ENCODE measurements at places on chromosomes 11 and 22. TPM values are rescaled to one million over a fixed set of nuclear protein-coding genes. Genes with fewer than 3 reads are reported as not detected.

Gene OR52I2
- polyA plus RNA-seq, result not detected

Gene TRIM68
- polyA plus RNA-seq, result 11.6 TPM

Gene PRODH
- not detected for polyA plus RNA-seq

Gene SPON1
- 12.6 TPM for polyA plus RNA-seq

Gene PRRG4
- polyA plus RNA-seq, result 5.3 TPM

Gene INSC
- polyA plus RNA-seq, result 1.4 TPM

DNA sequence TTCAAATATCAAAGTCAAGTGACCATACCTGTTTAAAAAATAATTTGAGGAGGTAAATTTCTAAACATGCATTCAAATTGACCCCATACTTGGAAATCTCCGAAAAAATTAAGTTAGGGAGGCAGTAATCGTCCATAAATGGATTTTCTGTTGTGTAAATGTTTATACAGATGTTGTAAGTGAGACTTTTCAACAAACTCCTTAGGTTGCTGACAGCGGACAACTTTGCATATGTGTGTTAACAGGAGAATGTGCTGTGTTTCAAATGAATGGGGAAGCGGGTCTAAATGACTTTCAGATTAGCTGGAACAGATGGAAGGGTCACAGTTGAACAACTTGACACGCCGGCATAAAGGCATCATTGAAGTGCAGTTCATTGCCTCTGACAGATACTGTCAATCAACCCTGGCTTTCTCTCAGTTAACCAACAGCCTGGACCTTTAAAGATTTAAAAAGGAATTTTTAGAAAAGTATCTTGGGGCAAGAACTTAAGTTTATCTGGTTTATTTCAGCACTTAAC lies 98.2 kb upstream of the DBX1 start:
- no peak overlapping the region for H3K4me3 ChIP-seq
- H3K36me3 ChIP-seq, result no peaks in the 10 kb centered on the region
- H3K27me3 ChIP-seq, result no peaks in the 10 kb centered on the region
- no peaks in the 10 kb centered on the region for H3K4me1 ChIP-seq
- DNase-seq, result no peak

DNA sequence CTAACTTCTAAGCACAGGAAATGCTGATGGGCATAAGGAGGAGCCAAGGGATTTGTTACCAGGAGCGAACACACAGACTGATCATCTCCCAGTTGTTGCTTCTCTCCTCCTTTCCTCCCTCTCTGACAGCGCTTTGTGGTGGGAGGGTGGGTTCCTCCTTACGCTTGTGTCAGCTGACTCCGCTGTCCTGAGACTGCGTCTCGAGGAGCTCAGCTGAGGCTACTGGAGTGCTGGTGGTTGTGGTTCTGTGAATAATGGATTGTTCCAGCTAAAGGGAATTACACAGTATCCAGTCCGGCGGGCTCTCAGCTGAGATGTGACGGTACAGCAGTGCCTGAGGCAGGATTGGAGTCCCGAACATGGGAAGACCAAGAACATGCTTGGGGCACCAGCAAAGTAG lies 113.4 kb downstream of the CTNND1 start:
- H3K4me1 ChIP-seq, result no peaks in the 10 kb centered on the region
- no peak for DNase-seq
- H3K36me3 ChIP-seq, result no peaks in the 10 kb centered on the region
- no peak overlapping the region for H3K4me3 ChIP-seq
- H3K27ac ChIP-seq, result no peak overlapping the region

GRCh38 chr11:123230346-123230745 lies 35.3 kb upstream of the CLMP start:
- no peak for DNase-seq
- no peaks in the 10 kb centered on the region for H3K27me3 ChIP-seq
- no peaks in the 10 kb centered on the region for H3K36me3 ChIP-seq
- peaks cover 17% of the 10 kb centered on the region for H3K4me1 ChIP-seq

DNA sequence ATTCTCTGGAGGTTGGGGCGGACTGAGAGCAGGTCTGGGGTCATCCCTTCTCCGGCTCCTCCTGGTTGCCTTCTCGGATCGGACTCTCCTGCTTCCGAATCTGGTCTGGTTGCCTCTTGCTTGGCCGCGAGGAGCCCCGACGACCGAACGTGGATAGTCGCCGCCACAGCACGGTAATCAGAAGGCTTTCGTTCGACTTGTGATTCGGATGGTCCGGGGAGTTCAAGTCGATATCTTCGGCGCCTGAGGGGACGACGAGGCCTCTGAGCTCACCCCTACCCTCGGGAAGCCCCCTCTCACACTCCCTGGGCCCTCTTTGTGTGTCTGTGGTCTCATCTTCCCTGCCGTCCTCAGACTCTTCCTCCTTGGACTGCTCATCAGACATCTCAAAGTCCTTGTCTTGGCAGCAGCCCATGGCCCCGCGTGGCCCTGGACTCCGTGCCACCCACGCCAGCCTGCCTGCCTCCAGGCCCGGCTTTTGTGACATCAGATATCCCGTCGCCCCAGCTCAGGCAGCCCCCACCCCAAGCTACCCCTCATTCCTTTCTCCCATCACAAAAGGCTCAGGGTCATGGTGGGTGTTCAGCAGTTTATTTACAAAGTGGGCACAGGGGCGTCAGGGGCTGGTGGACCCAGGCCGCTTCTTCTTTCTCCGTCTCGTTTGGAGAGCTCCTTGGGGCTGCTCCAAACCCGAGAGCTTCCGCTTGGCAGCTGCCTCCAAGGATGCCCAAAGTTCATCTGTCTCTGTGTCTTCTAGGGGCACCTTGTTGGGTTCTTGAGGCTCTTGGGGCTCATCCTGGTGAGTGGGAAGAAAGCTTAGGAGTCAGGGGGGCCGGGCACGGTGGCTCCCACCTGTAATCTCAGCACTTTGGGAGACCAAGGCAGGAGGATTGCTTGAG lies at the start of gene TEX54:
Gene TEX54 (minus strand): TSS at position 506 of the 899 bp plus-strand sequence.
- no peaks in the 10 kb centered on the region for H3K27me3 ChIP-seq
- peaks cover 45% of the 10 kb centered on the region for H3K4me1 ChIP-seq
- H3K36me3 ChIP-seq, result peaks cover 3% of the 10 kb centered on the region

DNA sequence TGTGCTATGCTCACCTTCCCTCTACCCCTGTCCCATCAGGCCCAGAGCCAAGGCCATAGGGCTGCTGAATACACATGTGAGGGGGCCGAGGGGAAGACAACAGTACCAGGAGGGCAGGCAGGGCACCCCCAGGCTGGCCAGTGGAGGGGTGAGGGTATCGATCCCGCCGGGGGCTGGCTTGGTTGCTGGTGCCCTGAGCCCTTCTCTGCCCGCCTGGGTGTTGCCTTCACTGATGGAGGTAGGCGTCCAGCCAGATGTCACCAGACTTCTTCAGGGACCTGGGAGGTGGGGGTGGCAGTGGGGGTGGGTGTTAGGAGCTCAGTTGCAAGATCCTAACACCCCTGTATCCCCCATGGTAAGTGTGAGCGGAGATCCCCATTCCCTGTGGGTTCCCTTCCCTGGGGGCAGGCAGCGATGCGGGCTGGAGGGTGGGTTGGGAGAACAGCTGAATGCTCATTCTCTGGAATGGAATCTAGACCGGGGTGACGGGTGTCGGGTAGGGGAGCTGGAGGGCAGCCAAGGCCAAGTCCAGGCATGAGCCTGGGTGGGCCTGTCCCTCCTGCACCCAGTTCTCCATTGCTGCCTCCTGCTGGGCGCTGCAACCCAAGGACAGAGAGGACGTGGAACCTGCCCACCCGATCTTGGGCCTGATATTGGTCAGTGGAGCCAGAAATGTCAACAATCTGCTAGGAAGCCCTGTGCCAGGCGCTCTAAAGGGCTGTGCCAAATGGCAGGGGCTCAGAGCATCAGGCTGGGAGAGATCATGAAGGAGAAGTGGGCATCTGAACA lies 17.6 kb downstream of the FADS3 start:
- H3K27ac ChIP-seq, result no peak overlapping the region
- H3K4me1 ChIP-seq, result no peaks in the 10 kb centered on the region
- peak; percentile 61 for DNase-seq
- H3K27me3 ChIP-seq, result no peaks in the 10 kb centered on the region
- no peak overlapping the region for H3K4me3 ChIP-seq

DNA sequence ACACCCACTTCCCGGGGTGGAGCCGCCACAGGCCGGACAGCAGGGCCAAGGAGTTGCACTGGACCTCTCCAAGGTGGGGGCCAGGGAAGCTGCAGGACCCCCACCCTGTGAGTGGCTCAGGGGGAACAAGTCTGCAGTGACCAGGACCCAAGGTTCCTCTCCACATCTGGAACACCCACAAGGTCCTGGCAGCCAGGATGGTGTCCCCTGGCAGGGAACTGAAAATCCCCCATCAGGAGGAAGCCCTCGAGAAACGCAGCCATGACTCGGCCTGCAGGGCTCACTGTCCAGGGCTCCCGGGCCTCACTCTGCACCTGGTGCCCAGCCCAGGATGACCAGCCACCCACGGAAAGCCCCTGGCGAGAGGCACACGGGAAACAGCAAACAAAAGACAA lies 11.5 kb downstream of the RNH1 start:
- H3K27ac ChIP-seq, result no peak overlapping the region
- no peak for DNase-seq
- H3K27me3 ChIP-seq, result no peaks in the 10 kb centered on the region
- peaks cover 64% of the 10 kb centered on the region for H3K36me3 ChIP-seq
- H3K4me1 ChIP-seq, result no peaks in the 10 kb centered on the region
- H3K4me3 ChIP-seq, result no peak overlapping the region

- H3K27me3 ChIP-seq, result peaks cover 15% of the 10 kb centered on the region
- no peak overlapping the region for H3K4me3 ChIP-seq
- peaks cover 11% of the 10 kb centered on the region for H3K4me1 ChIP-seq
- H3K27ac ChIP-seq, result no peak overlapping the region
- no peaks in the 10 kb centered on the region for H3K36me3 ChIP-seq
Measured at GRCh38 chr11:45651841-45652749, 13.3 kb downstream of the CHST1 start.
